ENCODE measurements at places on chromosomes 2 and 18.

DNA sequence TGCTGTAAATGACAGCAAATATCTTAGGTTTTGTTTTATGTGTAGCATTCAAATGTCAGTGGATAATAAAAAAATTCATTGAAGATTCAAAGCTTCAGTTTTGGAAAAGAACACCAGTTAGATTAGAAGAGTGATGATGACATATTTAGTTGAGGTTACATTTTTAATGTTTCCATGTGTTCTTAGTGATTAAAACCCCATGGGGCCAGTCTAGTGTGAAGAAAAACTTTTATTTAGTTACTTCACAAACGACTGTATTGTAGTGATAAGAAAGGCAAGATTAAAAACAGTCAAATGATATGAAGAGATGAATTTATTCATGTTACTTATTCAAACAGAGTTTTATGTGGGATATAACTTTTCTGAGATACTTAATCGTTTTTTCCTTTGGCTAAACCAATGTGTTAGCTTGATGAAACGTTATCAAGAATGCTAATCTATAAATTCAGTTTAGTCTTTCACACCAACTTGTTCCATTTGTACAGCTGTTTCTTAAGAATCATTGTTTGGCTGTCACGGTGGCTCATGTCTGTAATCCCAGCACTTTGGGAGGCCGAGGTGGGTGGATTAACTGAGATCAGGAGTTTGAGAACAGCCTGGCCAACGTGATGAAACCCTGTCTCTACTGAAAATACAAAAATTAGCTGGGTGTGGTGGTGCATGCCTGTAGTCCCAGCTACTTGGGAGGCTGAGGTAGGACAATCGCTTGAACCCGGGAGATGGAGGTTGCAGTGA is 11.6 kb downstream of the BMPR2 start:
- DNase-seq: peak; percentile 12

- DNase-seq: peak; percentile 85
Observed at GRCh38 chr2:12501469-12502158, 215.1 kb upstream of the TRIB2 start.

DNA sequence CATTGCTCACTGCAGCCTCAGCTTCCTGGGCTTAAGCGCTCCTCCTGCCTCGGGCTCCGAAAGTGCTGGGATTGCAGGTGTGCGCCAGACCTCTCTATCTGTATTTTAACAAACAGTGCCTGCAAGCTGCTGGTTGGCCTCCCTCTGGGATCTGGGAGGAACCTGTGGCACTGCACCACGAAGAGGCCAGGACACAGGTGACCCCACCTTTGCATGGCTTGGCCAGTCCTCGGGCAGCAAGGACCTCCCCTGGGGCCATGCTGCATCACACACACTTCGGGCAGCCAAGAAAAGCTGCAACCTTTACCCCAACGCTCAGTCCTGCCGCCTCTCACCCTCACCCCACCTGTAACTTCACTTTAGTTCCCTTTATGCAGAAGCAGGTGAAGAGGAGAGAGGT is 70.0 kb downstream of the PXDN start:
- DNase-seq: no peak

GRCh38 chr2:45890819-45891218 is 239.3 kb downstream of the PRKCE start:
- DNase-seq: no peak

GRCh38 chr18:2547477-2548087 is 23.7 kb downstream of the METTL4 start:
- DNase-seq: no peak
